ENCODE measurements at places on chromosomes 16 and 17.

DNA sequence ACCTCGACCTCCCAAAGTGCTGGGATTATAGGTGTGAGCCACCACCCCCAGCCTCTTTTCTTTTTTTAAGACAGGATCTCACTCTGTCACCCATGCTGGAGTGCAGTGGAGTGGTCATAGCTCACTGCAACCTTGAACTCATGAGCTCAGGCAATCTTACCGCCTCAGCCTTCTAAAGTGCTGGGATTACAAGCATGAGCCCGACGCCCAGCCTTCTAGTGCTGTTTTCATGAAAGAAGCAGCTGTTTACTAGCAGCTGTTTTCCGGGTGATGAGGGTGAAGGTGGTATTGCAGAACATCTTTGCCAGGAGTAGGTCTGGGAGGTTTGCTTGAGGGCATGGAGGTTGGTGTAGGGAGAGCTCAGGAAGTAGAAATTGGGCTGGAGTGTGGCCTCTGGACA lies 2.0 kb downstream of the ADCY7 start:
- DNase-seq: no peak

DNA sequence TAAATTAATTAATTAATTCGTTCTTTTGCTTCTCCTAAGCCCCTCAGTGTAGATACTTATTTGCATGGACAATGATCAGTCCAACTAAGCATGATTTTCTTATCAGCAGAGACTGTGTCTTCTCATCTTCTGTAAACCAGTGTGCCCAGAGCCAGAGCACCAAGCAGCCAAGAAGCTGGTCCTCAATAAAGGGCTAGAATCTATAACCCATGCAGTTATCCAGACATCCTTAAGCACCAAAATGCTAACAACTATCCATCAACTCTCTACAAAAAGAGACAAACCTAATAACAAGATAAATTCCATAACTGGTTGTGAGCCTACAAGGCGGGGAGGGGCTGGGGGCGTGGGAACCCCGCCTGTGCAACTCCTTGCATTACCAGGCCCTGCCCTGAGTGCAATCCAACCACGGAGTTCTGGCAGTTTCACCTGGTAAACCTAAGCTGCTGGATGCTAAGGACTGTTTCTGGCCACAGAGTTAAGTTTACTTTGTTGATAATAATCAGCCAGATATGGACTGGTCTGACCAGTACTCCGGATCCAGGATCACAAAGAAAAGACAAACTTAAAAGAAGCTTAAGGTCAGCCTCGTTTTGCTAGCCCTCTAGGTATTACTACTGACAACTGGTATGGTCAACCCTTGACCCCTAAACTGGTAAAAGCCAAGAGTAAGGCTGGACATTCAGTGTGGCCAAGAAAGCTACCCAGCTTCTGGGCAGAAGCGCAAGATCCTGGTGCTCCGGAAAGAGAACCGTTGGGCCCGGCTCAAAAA lies 51.5 kb downstream of the ZFHX3 start:
- DNase-seq: no peak

DNA sequence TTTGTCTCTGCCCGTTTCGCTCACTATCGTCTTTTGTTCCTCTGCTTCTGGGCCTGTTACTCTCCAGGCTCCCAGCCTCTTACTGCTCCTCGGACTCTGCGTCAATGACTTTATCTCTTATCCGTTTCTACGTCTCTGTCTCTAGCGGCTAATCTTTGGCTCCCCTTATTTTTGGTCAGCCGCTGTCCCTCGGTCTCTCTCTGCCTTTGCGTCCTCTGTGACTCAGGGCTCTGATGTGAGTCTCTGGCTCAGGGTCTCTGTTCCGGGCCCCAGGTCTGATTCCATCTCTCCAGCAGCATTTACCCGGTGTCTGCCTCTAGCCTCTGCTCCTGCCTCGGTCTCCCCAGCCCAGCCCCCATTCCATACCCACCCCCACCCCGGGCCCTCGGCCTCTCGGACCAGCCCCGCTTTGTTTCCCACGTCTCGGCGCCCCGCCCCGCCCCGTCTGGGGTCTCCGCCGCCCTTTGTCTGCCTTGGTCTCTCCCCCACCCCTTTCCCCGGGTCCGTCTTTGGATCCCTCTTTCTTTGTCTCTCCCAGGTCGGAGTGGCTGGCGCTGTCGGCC lies 547 bp upstream of the ZNF48 start:
- no peak for DNase-seq

- DNase-seq: no peak
These were observed 13.6 kb downstream of the TMEM98 start for GRCh38 chr17:32941419-32942032.

- peak; percentile 62 for DNase-seq
These were observed 17.6 kb upstream of the SSTR5 start for GRCh38 chr16:1054660-1055556.

- no peak for DNase-seq
These were observed 456.0 kb upstream of the SOX9 start for GRCh38 chr17:71664861-71665260.

- DNase-seq: no peak
These were observed 59.3 kb downstream of the CENPV start for GRCh38 chr17:16293931-16294330.

GRCh38 chr17:31629696-31630470 lies 229.2 kb downstream of the COPRS start:
- no peak for DNase-seq

DNA sequence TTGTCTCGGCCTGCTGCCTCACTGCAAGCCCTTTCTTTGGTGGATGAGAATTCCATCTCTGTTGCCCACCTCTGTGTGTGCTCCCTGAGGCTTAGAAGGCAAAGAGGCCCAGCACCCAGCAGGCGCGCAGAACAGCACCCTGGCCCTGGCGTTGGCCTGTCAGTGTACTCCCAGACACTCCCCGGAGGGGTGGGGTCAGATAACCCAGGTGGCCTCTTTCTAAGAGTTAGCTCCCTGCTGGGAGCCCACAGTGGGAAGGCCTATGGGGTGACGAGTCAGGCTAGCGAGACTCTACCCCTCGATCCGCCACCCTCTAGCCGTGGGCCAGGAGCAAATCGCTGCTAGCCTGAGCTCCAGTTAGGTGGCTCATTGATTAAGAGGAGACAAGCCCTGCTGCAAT lies 38.1 kb downstream of the SRL start:
- no peak for DNase-seq

- DNase-seq: no peak
These were observed 86.4 kb upstream of the HS3ST2 start for GRCh38 chr16:22727285-22728166.

GRCh38 chr17:16930571-16931317 lies 41.2 kb downstream of the TNFRSF13B start:
- DNase-seq: no peak

- no peak for DNase-seq
These were observed 75.2 kb downstream of the CDRT15 start for GRCh38 chr17:14161419-14161818.

DNA sequence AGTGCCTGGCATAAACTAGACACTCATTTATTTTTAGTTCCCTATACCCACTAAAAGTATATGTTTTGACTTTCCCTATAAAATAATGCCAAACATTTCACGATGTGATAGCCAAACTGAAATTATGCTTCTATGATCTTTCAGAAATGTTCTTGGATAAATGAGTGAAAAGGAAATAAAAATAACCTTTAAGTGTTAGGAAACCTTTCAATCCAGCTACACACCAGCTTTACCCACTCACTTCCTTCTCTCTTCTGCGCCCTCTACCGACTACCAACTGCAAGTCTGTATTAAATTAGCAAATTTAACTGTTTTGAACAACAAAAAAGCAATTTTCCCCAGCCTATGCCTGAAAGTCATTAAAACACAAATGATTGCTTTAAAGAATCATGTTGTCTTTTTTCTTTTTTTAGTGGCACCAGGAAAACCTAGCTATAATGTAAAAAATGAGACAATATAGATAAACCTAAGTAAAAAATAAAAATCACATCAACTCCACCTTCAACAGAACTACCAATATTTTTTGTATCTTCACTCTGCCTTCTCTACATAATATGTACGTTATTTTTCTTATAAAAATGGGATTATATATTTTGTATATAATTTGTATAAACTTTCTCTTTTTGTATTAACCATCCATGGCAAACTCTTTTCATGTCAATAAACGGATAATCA lies 13.2 kb upstream of the TMEM100 start:
- DNase-seq: peak; percentile 15

DNA sequence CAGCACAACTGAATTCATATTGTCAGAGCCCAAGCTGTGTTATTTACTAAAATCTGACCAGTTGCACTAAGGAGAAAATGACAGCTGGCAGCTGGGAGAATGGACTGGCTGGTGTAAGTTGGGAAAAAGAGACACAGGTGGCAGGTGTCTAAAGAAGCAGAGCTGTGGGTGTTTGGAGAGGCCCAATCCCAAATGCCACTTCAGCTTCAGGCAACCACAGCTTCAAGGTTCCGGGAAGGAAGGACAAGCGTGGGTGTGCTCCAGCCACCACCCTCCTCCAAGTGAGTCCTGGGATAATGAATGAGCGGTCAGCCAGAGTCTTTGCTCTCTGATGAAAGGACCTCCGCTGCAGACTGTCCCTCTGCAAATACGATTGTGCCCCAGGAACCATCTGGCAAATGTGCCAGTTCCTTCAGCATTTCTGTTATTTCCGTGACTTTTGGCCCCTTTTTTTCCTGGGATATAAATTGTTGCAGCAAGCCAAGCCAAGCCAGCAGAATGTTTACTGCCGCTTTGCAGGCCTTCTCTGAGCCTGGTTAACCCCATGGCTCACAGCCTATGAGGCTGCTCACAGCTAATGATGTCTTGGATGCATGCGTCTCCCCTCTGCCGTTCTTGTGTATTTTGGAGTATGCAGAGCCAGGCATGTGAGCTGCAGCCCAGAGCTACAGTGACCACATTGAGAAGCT lies 9.5 kb upstream of the RHBDL3 start:
- DNase-seq: no peak

- DNase-seq: no peak
These were observed 33.3 kb upstream of the USP43 start for GRCh38 chr17:9612006-9612405.

- DNase-seq: no peak
These were observed 20.7 kb upstream of the LGALS9 start for GRCh38 chr17:27610304-27610677.

DNA sequence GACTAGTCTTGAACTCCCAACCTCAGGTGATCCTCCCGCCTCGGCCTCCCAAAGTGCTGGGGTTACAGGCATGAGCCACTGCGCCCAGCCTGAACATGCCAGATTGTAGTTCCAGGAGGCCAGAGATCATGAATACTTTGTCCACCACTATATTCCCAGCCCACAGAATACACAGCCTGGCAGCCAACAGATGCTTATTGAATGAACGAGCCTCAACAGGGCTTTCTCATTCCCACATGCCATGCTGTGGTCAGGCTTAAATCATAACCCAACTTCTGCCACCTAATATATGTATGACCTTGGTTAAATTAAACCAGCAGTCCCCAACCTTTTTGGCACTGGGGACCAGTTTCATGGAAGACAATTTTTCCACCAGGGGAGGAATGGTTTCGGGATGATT lies 3.1 kb upstream of the TMEM219 start:
- no peak for DNase-seq

DNA sequence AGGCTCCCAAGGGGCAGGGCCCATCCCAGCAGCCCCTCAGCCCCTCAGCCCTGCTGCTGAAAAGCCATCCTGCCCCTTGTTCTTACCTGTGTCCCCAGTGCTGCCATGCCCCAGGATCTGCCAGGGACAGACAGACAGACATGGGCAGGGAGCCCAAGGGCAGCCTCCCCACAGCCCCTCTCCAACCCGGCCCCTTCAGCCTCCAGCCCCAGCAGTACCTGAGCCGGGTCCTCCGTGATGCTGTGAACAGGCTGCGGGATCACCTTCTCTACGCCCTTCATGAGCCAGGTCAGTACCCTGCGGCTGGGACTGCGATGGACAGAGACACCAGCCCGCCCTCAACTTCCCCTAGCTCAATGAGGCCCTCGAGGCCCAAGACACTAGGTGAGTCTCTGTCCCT lies 8.2 kb downstream of the CNGB1 start:
- DNase-seq: no peak

GRCh38 chr16:70674221-70675014 lies 11.4 kb downstream of the MTSS2 start:
- no peak for DNase-seq

DNA sequence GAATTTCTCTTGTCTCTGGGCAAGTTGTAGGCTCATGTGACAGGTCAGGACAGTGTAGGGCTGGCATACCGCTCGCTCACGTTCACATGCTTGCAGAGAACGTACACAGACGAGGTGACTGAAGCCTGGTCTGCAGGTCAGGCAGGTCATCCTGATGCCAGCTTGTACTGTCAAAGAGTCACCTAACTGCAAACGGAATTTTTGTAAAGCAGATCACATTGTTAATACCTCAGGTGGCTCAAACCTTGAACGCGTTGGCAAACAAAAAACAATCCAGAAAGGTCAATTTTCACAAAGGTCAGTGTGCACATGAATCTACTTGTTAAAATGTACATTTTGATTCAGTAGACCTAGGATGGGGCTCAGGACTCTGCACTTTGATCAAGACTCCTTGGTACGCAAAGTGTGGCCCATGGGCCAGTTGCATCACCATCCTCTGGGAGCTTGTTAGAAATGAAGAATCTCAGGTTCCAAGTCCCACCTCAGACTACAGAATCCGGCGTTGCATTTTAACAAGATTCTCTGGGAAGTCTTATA lies 28.6 kb downstream of the ANKRD40 start:
- no peak for DNase-seq

GRCh38 chr17:50976951-50977472 lies 110.9 kb upstream of the TOB1 start:
- no peak for DNase-seq

DNA sequence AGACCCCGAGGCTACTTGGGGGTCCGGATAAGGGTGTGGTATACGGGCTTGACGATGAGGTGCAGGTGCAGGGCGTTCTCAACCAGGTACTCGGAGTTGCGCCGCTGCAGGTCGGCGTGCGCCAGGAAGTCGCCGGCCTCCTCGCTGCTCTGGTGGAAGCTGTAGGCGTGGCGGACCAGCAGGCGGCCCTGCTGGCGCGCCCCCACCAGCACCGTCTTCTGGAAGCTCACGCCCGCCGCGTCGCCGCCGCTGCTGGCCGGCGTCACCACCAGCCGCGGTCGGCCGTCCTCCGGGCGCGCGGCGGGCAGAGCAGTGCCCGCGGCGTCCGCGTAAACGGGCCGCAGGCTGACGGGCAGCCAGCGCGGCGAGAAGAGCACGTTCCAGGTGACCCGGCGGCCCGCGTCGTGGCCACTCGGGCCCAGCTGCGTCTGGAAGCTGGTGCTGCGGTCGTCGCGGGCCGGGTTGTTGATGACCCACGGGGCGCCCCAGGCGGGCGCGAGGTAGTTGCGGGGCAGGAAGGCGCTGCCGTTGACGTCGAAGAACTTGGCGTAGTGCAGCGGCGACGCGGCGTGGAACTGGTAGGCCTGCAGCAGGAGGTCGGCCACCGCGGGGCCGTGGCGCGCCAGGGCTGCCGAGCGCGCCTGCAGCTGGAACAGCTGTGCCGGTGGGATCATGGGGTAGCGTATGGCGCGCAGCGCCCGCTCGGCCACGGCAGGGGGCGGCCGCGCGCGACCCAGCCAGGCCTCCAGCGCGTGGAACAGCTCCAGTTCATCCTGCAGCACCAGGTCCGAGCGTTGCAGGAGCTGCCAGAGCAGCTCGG lies 4.8 kb downstream of the BTBD17 start:
- no peak for DNase-seq

DNA sequence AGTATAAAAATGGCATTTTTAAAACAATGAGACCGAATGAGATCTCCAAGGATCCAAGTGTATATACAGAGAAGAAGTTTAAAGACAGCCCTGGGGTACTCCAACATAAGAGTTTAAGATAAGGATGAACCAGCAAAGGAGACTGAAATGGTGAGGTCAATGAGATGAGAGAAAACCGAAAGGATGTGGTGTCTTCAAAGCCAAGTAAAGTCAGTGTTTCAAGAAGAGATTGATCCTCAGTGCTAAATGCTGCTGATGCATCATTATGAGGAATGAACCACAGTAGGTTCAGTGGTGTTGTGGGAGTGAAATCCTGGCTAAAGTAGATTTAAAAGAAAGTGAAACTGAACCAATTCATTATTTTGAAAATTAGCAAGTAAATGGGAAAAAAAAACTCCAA lies 38.1 kb upstream of the NLK start:
- no peak for DNase-seq
